ENCODE measurements at places on chromosomes 4 and X. TPM values are rescaled to one million over a fixed set of nuclear protein-coding genes. Genes with fewer than 3 reads are reported as not detected.

ADH1B gene
- total RNA-seq = 317 TPM

PITX2 gene
- total RNA-seq = 22.5 TPM

PASD1 gene
- not detected for total RNA-seq

TMSB15A gene
- 1.8 TPM for total RNA-seq

USP26 gene
- total RNA-seq = not detected

JADE3 gene
- total RNA-seq = 1.6 TPM

BST1 gene
- 24.2 TPM for total RNA-seq

SH2D1A gene
- not detected for total RNA-seq

TBC1D9 gene
- 21.7 TPM for total RNA-seq

PI4K2B gene
- 13.3 TPM for total RNA-seq

GYPA gene
- total RNA-seq = not detected

RXFP1 gene
- total RNA-seq = 0.12 TPM

TMEM47 gene
- total RNA-seq = 38.6 TPM

RBMXL3 gene
- total RNA-seq = not detected

RS1 gene
- total RNA-seq = not detected

PNMA6A gene
- 2.0 TPM for total RNA-seq

ACE2 gene
- not detected for total RNA-seq

MAB21L2 gene
- total RNA-seq = under 0.01 TPM

FRMD7 gene
- not detected for total RNA-seq

CXCL5 gene
- 8.9 TPM for total RNA-seq

RHOH gene
- total RNA-seq = not detected

SPANXA2 gene
- total RNA-seq = not detected

CLCN5 gene
- total RNA-seq = 12.6 TPM

GAGE12G gene
- total RNA-seq = not detected

AFP gene
- total RNA-seq = 0.58 TPM

NMU gene
- not detected for total RNA-seq

FGA gene
- not detected for total RNA-seq

SRPX gene
- 708 TPM for total RNA-seq

TMEM31 gene
- total RNA-seq = not detected

PARM1 gene
- 0.77 TPM for total RNA-seq

POU3F4 gene
- total RNA-seq = not detected

P2RY8 gene
- not detected for total RNA-seq

TEX13C gene
- not detected for total RNA-seq

GRIA3 gene
- total RNA-seq = under 0.01 TPM

PABPC5 gene
- total RNA-seq = 1.8 TPM

Measured in pericardium fibroblast (primary cell).